ENCODE measurements at places on chromosomes 11 and 22.

DNA sequence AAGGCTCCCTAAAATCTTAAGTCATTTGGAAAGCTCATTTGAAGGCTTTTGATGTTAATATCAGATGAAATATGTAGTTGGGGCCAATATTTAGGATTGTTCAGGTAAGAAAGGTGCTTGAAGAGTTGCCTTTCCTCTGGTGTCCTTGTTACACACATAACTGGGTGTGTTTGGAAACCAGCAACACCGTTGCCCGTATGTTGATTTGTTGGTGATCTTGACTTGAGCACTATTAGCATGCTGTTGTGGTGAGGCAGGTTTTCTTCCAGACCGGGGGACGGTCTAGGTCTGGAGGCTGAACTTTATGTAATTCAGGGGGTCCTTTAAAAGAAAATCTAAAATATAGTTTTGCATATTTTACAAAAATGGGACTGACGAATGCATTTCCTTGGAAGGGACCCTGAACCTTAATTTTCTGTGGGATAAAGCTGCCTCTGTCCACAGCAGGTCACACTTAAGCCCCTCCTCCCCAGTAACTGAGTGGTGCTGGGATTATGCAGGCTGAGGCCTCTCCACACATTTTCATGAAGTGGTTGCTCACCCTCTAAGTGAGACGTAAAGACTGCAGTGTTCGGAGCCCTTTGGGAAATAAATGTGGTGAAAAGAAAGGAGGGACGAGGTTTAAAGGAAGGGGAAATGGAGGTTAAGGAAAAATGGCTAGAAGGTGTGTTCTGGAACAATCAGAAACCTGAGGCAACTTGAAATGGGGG is 1.8 kb downstream of the YWHAH start:
- DNase-seq = no peak

DNA sequence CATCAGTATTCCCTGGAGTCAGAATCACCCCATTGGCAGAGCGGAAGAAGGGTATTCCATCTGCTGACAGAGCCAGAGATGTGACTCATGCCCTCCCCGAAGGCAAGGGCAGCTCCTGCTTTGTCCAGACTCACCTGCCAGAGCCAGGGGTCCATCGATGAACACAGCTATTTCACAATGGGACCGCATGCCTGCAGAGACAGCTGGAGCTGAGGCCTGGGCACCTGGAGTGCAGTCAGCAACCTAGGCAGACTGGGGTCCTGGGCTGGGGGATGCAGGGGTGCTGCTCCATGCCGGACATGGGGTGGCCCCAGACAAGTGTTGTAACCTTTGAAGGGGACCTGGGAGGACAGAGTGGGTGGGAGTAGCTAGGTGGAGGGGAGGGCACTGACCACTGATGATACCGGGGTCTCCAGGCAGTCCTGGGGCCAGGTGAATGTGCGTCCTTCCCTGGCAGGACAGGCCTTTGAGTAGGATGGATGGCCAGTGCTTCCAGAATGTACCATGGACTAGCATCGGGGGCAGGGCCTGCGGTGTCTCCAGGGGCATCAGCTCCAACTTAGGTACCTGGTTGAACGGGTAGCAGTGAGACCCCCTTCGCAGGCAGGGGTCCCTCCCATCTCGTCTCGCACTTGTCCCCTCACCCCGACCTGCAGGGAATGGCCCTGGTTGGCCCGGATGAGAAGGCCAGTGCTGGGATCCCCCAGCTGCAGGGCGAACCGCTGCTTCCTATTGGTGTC is 1.7 kb downstream of the TRPT1 start:
- no peak for DNase-seq

GRCh38 chr11:14373941-14374646 is 15.1 kb upstream of the RRAS2 start:
- DNase-seq = no peak

DNA sequence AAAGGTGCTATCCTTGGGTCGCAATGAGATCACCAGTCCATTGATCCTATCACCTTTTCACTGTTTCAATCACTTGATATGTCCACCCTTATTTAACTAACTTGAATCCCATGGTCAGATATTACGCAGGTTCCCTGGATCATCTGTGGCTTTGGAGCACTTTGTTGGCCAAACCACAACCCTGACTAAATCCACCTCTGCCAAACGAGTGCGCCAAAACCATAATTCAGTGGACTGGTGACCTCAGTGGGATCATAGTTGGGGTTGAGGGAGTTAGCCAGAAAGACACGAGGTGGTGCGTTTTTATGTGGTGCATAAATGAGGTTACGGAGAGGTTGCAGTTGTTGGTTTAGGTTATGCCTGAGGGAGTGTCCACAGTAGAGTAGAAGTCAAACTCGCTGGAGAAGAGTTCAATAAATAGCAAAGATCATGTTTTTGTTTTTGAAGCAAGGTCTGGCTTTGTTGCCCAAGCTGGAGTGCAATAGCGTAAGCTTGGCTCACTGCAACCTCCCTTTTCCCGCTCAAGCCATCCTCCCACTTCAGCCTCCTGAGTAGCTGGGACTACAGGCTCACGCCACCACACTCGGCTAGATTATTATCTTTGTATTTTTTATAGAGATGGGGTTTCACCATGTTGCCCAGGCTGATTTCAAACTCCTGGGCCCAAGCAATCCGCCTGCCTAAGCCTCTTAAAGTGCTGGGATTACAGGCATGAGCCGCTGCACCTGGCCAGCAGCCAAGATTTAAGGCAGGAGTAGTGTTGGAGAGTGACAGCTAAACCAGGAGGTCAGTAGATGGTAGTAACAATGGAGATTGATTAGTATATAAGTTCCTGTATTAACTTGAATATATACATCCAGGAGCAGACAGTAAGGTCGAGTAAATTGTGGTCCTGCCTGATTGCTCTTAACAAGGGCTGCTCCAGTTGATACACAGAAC is 4.5 kb downstream of the FOXR1 start:
- DNase-seq = no peak

DNA sequence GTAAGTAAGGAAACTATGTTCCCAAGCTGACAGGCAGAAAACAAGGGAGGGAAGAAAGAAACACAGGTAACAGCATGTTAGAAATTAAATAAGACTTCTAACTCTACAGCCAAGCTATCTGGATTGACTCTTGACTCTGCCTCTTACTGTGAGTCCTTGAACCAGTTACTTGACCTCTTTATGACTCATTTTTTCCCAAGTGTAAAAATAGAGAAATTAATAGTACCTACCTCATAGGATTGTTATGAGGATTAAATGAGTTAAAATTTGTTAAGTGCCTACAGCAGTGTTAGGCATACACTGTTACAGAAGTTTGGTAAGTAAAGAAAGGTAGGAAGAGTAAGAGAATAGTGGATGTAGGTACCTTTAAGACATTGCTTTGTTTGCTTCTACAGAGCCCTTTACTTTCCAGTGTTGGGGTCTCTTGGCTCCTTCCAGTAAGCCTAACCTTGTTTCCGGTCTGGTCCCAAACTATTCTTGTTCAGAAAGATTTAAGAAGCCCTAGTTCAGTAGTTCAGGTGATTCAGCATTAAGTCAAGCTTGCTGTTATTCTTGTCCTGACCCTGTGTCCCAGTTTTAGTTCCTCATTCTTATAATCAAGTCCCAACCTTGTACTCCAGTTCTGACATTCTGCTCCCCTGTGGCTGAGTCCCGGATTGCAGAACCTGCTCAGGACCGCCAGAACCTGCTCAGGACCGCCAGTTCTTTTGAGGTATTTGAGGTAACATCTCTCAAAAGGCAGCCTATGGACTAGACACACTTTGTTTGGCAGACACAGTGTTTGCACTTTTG is 963.4 kb upstream of the CCDC90B start:
- peak; percentile 53 for DNase-seq

- no peak for DNase-seq
These were observed 162.8 kb downstream of the ST3GAL4 start for GRCh38 chr11:126518071-126518971.

GRCh38 chr11:12190511-12190910 is 80.1 kb downstream of the MICAL2 start:
- no peak for DNase-seq

DNA sequence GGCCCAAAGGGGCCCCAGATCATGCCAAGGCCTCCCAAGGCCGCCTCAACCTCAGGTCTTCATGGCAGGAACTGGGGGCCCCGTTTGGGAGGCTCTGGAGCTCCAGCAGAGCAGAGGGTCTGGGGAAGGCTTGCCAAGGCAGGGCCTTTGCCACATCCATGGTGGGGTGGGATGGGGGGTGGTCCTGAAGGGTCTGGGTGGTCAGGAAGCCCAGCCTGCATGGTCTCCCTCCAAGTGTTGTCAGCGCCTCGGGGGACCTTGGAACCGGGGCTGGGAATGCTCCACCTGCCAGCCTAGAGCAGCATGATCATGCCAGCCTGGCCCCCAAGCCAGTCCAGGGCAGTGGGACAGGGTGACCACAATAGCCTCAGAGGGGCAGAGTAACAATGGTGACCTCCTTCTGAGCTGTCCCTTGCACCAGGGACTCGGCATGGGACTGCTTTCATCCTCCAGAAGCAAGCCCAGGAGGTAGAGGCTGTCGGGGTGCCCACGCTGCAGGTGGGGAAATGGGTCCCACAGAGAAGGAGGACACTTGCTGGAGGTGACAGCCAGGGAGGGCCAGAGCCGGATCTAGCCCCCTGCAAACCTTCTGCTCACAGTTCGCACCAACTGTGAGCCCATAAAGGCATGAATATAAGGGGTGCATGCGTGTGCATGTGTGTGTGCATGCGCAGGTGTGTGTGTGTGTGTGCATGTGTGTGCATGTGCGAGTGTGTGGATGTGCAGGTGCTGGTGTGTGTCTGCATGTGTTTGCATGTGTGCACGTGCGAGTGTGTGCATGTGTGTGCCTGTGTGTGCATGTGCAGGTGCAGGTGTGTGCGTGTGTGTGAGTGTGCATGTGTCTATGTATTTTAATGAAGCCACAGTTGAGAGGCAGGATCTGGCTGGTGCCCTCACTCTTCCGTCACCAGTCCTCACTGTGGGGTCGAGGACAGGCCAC is 63.8 kb downstream of the MYEOV start:
- no peak for DNase-seq

DNA sequence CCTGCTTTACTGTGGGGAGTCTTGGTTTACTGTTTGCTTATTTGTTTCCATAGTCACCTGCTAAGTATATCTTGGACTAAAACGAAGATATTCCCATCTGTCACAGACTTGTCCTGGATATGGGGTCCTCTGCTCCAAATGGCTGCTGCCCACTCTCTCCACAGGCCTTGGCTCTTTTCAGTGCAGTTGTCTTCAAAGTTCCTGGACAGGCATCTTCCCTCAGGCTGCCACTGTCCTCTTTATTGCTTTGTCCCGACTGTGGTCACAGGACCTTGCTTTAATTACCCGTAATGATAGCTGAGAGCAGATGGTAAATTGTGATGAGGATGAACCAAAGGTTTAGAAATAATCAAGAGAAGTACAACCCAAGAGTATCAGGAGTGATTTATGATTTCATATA is 713.9 kb upstream of the CCDC179 start:
- DNase-seq = no peak

GRCh38 chr22:48886604-48887393 is 940.9 kb downstream of the BRD1 start:
- no peak for DNase-seq

DNA sequence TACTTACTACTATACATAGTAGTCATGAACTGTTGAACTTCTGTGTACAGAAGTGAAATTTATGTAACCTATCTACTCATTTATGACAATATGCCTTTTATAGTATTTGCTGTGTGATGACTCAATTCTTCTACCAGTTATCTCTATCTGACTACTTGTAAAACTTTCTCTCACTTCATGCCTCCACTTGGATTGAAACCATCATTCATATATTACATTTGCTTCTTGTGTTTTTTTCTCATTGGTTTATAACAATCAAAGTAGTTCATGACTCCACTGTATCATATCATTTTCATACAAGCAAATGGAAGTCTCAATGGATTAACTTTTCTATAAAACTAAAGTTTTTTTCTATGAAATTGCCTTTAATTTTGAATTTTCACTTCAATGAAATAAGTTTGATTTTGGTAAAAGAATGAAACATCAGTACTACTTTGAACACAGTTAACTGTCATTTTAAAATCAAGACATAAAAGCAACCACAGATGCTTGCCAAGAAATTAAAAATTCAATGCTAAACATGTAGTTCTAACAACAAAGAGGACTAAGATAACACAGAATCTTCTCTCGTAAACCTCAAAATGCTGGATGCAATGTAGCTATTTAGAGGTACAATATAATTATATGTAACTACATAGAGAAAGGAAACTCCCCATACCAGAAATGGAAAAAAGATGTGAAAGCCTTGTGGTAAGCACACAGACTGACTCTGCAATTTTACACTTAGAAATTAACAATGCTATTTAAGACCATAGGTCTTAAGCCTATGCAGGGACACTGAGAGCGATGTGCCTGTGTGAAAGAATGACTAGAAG is 27.6 kb upstream of the EXPH5 start:
- peak; percentile 87 for DNase-seq

- DNase-seq = no peak
These were observed 144.5 kb downstream of the SPON1 start for GRCh38 chr11:14107050-14107430.

GRCh38 chr11:298406-299065 is 790 bp downstream of the IFITM5 start:
- DNase-seq = no peak

Data from GM12865 (cell line).